ENCODE measurements at places on chromosomes 5 and 9. TPM values are rescaled to one million over a fixed set of nuclear protein-coding genes. Genes with fewer than 3 reads are reported as not detected.

DNA sequence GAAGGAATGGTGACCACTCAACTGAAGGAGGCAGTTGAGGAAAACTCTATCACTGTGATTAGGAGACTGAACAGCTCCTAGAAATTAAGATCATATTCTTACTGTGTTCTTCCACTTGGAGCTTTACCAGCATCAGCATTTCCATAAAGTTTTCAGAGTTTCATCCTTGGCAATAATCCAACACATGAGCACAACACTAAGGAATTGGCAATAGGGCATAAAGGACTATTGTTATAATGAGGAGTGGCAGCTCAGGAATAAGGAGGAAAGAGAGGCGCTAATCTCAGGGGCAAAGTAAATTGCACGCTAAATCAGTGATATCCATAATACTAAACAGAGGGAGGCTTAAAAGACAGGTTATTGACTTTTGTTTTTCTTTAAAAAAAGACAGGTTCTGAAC, 338.9 kb downstream of the EFNA5 start:
- no peak for DNase-seq

- DNase-seq: no peak
Measured at GRCh38 chr5:177126771-177127170, 6.8 kb upstream of the NSD1 start.

DNA sequence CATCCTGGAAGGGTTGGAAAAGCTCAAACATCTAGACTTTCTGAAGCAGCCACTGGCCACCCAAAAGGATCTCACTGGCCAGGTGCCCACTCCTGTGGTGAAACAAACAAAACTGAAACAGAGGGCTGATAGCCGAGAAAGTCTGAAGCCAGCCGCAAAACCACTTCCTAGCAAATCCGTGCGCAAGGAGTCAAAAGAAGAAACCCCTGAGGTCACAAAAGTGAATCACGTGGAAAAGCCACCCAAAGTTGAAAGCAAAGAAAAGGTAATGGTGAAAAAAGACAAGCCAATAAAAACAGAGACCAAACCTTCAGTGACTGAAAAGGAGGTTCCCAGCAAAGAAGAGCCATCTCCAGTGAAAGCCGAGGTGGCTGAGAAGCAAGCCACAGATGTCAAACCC, 87.6 kb downstream of the MAP1B start:
- no peak for DNase-seq

- DNase-seq: no peak
Measured at GRCh38 chr5:61274511-61274911, 57.5 kb upstream of the ZSWIM6 start.

The LCN12 gene
- total RNA-seq: 3.4 TPM

DNA sequence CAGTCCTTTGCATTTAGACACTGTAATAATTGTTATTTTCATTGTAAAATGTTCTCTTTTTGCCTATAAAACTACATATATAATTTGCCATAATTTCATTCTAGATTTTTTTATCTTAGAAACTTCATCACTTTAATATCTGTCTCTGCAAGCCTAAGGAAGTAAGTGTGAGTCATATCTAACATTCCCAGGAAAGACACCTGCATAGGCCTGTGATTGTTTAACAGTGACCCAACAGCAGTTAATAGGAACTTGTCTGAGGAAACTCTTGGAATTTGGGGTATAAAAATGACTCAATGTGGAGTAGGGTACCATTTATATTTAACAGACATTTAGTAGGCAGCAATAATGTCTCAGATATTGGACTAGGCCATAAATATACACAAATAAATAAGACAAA, 229.2 kb upstream of the FAM174A start:
- DNase-seq: no peak

GRCh38 chr5:84379749-84380148, 4.9 kb downstream of the EDIL3 start:
- no peak for DNase-seq

GRCh38 chr5:89253666-89254352, 370.8 kb upstream of the MEF2C start:
- DNase-seq: no peak

- DNase-seq: no peak
Measured at GRCh38 chr5:7094626-7095025, 301.3 kb upstream of the ADCY2 start.

- DNase-seq: peak; percentile 79
Measured at GRCh38 chr9:132857031-132857430, 21.1 kb downstream of the AK8 start.

The NDUFAF2 gene
- 24.9 TPM for total RNA-seq

- no peak for DNase-seq
Measured at GRCh38 chr9:131417264-131418142, 23.6 kb downstream of the PRRC2B start.

DNA sequence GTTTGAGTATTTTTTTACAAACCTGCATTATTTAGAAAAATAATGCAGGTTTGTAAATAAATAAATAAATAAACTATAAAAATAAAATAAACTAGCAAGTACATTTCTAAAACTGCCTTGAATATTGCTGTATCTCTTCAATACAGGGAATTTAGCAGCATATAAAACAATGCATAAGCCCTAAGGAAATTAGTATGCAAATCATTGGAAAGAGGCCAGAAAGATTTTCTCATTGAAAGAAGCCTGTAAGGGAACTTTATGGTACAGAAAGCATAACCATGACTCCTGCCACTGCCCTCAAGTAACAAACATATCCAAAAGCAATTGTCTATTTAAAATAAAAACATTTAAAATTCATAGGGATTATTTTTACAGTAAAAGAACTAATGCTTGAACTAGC, 387.3 kb downstream of the HINT1 start:
- no peak for DNase-seq

The ABCA1 gene
- total RNA-seq: 33.4 TPM

DNA sequence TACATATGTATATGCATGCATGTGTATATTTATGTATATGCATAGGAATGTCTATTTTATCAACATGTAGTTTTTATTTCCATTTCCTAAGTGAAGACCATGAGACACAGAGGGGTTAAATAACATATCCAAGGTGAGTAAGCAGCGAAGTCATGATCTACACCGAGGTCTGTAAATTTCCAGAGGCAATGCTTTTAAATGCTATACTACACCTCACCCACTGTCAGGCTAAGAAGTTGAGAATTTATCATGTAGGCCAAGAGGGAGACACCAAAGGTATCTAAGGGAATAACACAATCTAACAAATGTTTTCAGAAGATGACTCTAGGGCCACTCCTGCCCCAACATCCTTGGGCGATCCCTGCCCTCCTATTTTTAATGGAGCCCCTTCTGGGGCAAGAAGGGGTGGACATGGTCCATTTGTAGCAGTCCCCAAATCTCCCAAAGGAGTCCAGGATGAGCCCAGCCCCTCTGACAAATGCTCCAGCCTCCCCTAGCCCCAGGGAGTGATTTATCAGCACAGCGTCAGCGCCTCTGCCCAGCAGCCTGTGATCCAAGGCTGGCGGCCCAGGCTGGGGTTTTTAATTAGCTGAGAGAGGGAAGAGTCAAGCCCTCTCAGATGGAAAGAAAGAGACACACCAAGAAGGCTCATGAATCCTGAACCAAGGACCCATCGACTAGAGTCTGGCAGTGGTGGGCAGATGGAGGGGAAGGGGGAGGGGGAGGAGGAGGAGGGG, 339.9 kb downstream of the ASTN2 start:
- no peak for DNase-seq

DNA sequence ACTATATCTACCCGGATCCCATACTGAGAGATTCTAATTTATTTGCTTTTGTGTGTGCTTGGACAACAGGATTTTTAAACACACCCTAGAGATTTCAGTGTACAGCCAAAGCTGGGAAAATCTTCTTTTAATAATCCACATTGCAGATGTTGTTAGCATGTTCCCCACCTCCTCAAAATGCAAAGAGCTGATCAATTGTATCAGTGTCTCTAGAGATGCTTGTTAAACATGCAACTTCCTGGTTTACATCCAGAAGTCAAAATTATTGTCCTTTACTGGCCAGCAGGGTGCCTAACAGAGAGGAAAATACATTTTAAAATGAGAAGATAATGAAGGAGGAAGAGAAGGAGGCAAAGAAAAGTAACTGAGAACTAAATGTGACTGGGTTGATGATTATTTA, 793.3 kb downstream of the SEMA5A start:
- DNase-seq: no peak

The RAPGEF6 gene
- total RNA-seq: 30.7 TPM
